ENCODE measurements at places on chromosomes 4 and X.

DNA sequence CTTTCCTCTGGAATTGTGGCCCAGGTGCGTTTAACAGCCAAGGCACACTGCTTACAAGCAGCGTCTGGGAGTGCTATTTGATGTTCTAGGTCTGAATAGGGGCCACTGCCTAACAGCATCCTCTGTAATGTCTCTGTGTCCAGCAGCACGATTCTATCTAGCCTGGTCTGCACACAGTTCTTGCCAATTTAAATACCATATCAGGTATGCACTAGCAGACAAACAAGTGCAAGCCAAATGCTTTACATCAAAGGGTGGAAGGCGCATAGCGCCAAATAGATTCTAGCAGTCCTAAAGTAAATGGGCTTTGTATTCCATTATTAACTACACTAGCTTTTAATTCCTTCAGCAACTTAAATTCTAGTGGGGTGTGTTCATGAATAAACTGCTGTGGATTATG, 15.8 kb upstream of the UGDH start:
- no peak for DNase-seq

- no peak for DNase-seq
These were observed 74.1 kb upstream of the UCP1 start for GRCh38 chr4:140642674-140643437.

DNA sequence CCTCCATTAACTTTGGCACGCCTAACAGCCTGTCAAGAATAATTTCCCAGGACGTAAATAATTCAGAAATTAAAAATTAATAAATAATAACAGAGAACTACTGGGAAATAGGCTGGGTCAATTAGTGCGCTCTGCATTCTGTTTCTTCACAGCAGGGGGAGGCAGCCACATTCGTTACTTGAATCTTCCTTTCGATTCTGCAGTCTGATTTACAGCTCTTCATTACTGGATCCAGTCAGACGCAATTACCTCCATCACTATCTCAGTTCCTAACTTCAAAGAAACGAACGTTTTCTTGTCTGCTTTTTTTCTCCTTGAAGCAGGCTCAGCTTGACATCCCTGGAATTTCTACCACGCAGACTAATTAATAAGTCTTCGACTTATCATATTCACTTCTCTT, 9.0 kb upstream of the RPL34 start:
- DNase-seq: no peak

GRCh38 chr4:74095886-74096264, 3.1 kb downstream of the CXCL2 start:
- DNase-seq: no peak

DNA sequence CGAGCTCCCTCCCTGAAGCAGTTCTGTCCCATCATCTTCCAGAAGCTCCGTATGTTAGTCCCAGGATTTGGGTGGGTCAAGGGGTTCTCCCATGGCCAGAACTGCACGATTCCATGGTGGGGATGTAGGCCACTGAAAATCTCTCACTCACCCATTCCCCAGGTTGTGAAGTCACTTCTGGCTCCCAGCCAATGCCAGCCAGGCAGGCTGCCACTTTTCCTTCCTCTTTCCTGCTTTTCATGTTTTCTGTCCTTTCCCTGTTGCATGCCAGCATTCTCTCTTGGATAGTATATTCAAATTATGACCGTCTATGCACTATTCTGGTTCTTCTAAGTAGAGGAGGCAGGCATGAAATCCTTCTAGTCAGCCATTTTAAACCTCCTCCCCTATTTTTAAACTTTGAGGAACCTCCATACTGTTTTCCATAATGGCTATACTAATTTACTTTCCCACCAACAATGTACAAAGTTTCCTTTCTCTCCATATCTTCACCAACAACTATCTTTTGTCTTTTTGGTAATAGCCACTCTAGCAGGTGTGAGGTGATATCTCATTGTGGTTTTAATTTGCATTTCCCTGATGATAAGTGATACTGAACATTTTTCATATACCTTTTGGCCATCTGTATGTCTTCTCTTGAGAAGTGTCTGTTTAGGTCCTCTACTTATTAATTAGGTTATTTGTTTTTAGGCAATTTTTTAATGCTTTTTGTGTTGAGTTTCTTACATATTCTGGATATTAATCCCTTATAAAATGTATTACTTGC, 182.1 kb upstream of the TET2 start:
- DNase-seq: no peak

- no peak for DNase-seq
These were observed 43.7 kb downstream of the EDNRA start for GRCh38 chr4:147524601-147525000.

DNA sequence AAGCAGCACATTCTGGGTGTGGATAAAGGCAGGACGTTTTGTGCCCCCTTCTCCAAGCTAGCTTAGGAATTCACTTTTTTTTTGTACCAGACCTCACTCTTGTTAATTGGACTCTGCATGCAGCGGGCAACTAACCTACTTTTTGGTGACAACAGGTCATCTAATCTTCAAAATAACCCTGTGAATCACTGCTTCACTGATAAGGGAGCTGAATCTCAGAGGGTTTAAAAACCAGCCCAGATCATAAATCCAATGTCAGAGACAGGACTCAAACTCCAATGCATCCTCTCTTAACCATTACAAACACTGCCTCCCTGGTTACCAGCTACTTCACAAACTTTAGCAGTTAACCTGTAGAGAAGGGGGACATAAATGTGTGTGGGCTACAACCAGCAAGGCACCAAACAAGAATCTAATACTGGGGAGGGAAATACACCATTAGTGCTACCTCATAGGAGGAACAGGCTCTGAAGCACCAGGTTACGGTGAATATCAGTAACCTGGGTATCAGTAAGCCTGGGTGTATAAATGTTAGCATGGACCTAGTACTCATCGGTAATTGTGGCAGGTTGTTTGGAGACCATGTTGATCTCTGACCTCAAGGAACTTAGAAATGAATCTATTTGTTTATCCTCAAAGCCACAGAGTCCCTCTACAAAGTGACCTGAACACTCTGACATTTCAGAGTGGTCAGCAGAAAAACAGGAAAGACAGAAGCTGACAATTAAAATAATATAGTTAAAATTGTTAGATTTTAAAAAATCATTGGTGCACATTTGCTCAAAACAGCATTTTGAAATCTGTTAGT, 2.6 kb downstream of the TIFA start:
- DNase-seq: no peak

DNA sequence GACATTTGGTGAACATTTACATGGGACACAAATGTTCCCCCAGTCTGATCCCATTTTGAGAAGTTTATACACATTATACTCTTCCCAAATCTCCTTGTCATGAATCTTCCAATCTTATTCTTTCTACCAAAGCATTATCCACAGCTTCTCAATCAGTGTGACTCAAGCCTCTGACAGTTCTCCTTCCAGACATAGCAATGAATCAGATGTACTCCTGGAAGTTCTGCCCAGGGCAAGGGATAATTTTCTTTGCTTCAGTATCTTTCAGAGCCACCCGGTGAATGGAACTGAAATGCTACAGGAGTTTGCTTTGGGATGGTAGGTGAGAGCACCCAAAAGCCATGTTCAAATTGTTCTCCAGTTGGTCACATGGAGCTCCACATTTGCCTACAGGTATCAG, 145.5 kb downstream of the ANXA5 start:
- no peak for DNase-seq

- DNase-seq: no peak
These were observed 74.0 kb downstream of the FAM53A start for GRCh38 chr4:1609901-1610790.

GRCh38 chrX:153844509-153845082, 14.3 kb upstream of the PDZD4 start:
- DNase-seq: no peak

DNA sequence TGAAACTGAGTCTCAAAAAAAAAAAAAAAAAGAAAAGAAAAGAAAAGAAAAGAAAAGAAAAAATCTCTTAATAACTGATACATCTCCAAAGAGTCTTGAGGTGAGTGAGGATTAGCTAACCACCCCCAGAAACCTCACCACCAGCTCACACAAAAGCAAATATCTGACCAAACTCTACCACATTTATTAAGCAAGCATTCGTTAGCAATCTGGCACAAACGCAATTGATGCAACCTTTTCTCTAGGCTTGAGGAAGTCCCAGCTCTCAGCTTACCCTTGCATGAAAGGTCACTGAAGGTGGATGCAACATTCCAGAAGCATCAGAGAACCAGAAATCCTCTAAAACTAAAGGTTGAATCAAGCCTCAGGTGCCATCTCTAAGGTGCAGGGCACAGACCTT, 231.9 kb upstream of the BCOR start:
- no peak for DNase-seq

- peak; percentile 13 for DNase-seq
These were observed 118.2 kb downstream of the PPP3CA start for GRCh38 chr4:101229116-101229515.

GRCh38 chrX:46710425-46710824, 48.5 kb downstream of the SLC9A7 start:
- DNase-seq: no peak

GRCh38 chr4:78829296-78829695, 53.1 kb downstream of the BMP2K start:
- no peak for DNase-seq

- no peak for DNase-seq
These were observed 47.0 kb upstream of the STOX2 start for GRCh38 chr4:183858011-183858615.

- no peak for DNase-seq
These were observed 358.3 kb downstream of the MAPK10 start for GRCh38 chr4:86001591-86001990.

GRCh38 chr4:126627255-126627654, 1005.5 kb upstream of the INTU start:
- no peak for DNase-seq

DNA sequence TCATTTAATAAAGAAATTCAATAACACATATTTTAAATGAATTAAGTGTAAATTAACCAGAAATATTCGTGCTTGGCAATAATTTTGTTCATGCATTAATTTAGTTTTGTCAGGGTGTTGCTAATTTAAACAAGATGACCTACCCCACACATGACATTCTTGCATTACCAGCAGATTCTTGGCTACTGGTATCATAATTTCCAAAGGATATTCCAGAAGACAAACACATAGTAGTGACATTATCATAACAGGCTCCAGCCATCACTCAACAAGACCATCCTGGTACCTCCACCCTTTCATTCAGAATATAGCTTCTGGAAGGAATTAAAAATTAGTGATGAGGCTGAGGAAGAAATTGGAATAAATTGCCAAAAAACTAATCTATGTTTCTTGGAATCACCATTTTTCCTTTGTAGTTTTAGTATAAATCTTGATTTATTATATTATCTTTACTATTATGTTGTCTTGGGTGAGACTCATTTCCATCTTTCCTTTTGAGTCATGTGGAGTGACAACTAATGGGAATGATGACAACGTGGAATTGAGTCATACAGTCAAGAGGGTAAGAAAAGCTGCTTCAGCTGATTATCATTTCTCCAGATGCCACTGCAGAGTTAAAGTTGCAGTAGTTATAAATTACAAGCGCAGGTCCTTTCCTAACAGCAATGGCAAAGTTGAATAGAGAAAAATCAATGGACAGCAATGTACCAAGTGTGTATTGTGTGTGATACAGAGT, 30.9 kb upstream of the HHIP start:
- DNase-seq: no peak

Measured in BJ (cell line).